Neural progenitor cell (in vitro differentiated cells): ENCODE measurements at places on chromosomes 7 and 10.
A peak's percentile ranks its signal among the peaks of the same experiment; 100 is the strongest.

DNA sequence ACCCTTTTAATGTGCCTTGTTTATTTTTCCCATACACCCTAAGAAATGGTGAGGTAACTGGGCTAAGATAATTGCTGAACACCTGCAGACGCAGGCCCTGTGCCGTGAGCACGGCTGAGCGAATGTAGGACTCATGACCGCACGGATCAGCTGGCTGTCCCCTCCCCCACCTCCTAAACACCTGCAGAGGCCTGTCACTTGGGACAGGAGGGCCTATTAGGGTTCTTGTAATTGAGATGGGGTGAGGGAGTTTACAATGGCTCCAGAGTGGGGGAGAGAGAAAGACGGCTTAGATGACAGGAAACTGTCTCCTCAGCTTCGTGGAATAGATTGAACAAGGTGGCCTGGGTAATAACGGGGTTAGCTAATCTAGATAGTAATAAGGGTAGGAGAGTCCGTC, 291.7 kb upstream of the HABP2 start:
- DNase-seq: no peak

GRCh38 chr7:100016215-100016901, 962 bp downstream of the ZKSCAN1 start:
- no peak for DNase-seq

DNA sequence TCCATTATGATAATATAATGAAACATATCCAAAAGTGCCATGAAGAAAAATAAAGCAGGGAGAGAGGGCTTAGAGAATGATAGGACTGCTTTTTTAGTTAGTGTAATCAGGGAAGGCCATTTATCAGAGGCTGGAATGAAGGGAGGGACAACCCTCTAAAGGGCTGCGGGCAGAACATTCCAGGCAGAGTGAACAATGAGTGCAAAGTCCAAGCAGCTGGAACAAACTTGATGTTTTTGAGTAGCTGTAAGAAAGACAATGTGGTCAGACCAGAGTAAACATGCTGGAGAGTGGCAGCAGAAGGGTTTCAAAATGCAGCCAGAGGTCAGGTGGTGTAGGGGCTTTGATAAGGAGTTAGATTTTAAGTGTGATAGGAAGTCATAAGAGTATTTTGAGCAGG, 65.6 kb upstream of the CCDC6 start:
- DNase-seq: peak; percentile 35

DNA sequence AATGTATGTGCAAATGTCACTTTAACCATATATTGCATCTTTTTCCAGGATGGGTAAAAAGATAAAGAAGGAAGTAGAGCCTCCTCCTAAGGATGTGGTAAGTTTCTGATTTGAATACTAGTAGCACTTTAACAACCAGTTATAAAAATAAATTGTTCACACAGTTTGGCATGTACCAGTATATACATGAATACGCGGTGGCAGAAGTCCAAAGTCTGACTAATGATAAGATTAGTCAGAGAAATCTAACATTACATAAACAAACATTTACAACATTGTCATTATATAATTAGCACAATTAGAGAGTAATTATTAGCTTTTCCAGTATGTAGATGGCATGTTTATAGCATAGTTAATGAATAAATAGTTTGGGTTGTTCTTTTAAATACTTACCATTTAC, 4.1 kb downstream of the ARMC3 start:
- no peak for DNase-seq

GRCh38 chr10:92719991-92720830, 30.5 kb downstream of the HHEX start:
- DNase-seq: no peak

- peak; percentile 76 for DNase-seq
Observed at GRCh38 chr7:151244196-151244840, 4.2 kb downstream of the SMARCD3 start.

DNA sequence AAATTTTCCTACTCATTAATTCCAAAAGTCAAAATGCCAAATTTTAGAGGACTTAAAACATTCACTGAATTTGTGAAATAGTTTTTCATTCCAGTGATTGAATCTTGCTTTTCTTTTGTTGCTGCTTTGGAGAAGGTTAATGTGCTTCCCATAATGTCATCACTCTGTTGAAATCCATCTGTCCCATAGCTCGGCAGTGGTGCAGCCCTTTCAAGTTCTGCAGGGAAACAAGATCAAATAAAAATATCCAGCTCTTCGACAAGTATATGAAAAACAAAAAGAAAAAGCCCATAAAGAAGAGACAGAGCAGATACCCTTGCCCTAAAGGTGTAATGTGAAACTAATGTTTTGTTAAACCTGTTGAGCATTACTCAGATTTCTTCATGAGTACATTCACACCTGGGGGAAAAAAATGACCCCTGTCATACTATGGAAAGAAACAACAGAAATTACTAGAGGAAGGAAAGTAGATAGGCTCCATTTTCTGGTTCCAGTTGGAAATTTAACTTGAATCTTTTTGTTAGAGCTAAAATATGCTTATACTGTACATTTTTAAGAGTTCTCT, 35.1 kb downstream of the AGR3 start:
- no peak for DNase-seq

DNA sequence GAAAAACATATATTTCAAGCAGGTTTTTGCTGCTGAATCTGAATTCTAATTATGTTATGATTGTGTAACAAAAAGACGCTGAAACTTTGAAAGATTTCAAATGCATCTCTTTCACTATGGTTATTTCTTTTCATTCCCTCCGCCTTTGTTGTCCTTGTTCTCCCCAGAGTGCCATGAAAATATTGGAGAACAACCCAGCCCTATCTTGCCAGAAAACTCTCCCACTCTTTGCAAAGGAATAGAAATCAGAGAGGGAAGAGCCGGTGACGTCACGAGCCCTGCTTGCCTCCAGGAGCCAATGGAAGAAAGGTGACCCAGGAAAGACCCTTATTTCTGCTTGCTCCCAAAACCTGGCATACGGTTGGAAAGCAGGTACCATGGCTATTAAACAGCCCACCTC, 3.4 kb downstream of the GFRA1 start:
- DNase-seq: no peak

GRCh38 chr7:51700593-51701215, 384.1 kb upstream of the COBL start:
- DNase-seq: no peak

GRCh38 chr10:6204341-6205191, 1.8 kb downstream of the PFKFB3 start:
- DNase-seq: peak; percentile 88
